ENCODE measurements at places on chromosomes 6 and 20. TPM values are rescaled to one million over a fixed set of nuclear protein-coding genes. Genes with fewer than 3 reads are reported as not detected.

Gene SYNDIG1
- polyA plus RNA-seq: 0.38 TPM

Gene UBE2V1
- 117 TPM for polyA plus RNA-seq

DNA sequence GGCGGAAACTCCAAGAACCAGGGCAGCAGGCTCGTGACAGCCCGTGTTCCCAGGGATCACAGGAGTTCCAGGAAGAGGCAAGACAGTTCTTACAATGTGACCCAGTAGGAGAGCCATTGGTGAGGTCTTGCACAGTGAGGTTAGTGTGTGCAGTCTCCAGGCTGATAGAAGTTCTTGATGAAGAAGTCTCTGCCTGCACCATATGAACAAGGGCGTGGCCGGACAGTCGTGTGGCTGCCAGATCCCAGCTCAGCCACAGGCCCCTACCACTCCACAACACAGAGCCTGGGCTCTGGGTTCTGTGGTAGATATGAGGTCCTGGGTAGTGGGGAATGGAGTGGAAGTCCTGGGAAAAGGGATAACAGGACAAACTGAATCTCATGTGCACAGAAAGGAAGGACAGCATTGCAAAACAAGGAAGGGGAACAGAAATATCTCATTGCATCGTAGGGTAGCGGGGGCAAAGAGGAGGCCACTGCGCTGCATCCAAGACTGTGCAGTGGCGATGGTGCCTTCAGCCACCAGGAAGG, 65.2 kb downstream of the STX11 start:
- DNase-seq: no peak

GRCh38 chr20:34791289-34792020, 34.0 kb downstream of the NCOA6 start:
- no peak for DNase-seq

Measured in keratinocyte (primary cell).